Nephron progenitor cell (in vitro differentiated cells): ENCODE measurements at places on chromosomes 16 and 17.
A peak's percentile ranks its signal among the peaks of the same experiment; 100 is the strongest.

DNA sequence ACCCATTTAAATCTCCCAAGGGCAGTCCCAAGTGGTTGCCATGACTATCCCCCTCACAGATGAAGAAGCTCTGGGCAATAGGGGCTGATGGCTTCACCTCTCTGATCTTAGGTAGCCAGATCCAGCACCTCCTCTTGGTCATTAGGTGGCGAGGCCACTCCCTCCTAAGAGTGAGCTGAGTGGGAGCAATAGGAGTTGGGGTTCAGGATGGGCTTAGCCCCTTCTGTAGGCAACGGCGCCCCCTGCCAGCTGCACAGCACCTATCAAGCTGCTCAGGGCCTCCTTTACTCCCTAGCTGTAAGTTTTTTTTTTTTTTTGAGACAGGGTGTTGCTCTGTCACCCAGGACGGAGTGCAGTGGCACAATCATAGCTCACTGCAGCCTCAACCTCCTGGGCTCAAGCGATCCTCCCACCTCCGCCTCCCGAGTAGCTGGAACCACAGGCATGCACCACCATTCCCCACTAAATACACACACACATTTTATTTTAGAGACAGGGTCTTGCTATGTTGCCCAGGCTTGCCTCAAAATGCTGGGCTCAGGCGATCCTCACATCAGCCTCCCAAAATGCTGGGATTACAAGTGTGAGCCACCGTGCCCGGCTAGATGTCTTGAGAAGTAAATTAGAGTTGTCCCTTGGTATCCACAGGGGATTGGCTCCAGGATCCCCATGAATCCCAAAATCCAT, 3.5 kb upstream of the RRAD start:
- DNase-seq: no peak
- peaks cover 51% of the 10 kb centered on the region for H3K27me3 ChIP-seq
- H3K4me1 ChIP-seq: peaks cover 20% of the 10 kb centered on the region

DNA sequence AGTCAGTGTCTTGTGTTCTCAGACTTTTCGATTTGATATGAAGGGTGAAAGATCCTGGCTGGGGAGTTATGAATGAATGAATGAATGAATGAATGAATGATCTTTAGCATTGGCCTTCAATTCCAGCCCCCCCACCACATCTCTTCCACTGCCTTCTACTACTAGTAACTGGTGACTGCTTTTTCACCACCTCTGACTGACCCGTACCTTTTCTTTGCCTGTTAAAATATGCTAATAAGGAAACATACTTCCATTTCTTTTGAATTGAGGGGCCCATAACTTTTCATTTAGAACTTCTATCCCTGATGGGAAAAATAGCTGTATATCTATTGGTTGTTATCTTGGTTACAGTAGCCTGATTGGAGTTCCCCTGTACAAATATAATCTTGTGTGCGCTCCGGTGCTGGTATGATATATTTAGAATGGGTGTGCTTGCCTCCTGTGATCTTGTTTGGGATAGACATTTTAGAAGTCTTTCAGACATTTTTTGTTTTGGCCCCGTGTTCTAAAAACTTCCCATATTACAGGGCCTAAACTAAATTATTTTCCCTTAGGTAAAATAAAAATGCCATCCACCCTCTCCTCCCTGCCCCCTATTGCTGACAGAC, 3.4 kb downstream of the LYRM1 start:
- peaks cover 13% of the 10 kb centered on the region for H3K36me3 ChIP-seq
- peak overlapping the region; percentile 12 for H3K4me3 ChIP-seq
- H3K27me3 ChIP-seq: peaks cover 6% of the 10 kb centered on the region
- no peak for DNase-seq

DNA sequence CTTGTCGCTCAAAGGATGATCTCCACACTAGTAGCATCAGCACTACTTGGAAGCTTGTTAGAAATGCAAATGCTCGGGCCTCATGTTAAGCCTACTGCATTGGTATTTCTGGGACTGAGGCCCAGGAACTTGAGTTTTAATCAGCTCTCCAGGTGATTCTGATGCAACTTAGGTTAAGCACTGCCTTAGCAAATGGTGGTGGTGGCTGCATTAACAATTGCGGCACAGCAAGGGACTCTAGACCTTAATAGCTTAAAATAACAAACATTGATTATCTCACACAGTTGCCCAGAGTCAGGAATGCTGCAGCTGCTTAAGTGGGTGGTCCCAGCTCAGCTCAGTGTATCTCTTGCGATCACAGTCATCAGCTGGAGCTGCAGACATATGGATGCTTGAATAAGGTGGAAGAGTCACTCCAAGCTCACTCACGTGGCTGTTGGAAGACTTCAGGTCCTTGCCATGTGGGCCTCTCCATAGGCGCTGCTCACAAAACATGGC, 25.8 kb downstream of the HS3ST3A1 start:
- H3K4me1 ChIP-seq: peaks cover 38% of the 10 kb centered on the region
- no peak overlapping the region for H3K4me3 ChIP-seq
- H3K36me3 ChIP-seq: peaks cover 68% of the 10 kb centered on the region
- peaks cover 3% of the 10 kb centered on the region for H3K27me3 ChIP-seq
- DNase-seq: no peak
- no peak overlapping the region for H3K27ac ChIP-seq

GRCh38 chr17:45225051-45225700, 3.5 kb downstream of the FMNL1 start:
- no peak for DNase-seq
- H3K4me1 ChIP-seq: peaks cover 22% of the 10 kb centered on the region
- no peak overlapping the region for H3K27ac ChIP-seq

DNA sequence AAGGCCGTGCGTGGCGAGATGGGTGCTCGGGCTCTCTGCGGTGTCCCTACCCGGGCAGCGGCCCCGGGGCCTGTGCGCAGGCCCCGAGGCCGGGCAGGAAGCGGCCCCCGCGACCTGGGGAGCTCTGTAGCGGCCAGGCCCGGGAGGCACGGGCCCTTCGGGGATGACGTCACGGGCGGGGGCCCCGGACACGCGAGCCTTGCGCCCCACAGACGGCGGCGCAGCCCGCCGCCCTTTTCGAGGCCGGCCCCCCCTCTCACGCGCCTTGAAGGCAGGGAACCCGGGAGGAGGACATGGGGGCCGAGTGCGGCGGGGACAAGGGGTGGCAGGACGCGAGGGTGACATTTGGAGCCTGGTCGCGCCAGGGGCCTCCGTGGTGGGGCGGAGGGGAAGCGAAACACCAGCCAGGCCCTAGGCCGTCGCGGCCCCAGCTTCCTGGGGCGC, 1.1 kb downstream of the RAI1 start:
- peaks cover 53% of the 10 kb centered on the region for H3K4me1 ChIP-seq
- H3K36me3 ChIP-seq: peaks cover 2% of the 10 kb centered on the region
- peak; percentile 41 for DNase-seq
- H3K4me3 ChIP-seq: peak overlapping the region; percentile 90

- peak; percentile 43 for DNase-seq
- peak overlapping the region; percentile 73 for H3K4me3 ChIP-seq
- peaks cover 11% of the 10 kb centered on the region for H3K36me3 ChIP-seq
- H3K27me3 ChIP-seq: peaks cover 7% of the 10 kb centered on the region
- H3K27ac ChIP-seq: no peak overlapping the region
These were observed 3.3 kb downstream of the TSPOAP1 start for GRCh38 chr17:58325289-58325726.

DNA sequence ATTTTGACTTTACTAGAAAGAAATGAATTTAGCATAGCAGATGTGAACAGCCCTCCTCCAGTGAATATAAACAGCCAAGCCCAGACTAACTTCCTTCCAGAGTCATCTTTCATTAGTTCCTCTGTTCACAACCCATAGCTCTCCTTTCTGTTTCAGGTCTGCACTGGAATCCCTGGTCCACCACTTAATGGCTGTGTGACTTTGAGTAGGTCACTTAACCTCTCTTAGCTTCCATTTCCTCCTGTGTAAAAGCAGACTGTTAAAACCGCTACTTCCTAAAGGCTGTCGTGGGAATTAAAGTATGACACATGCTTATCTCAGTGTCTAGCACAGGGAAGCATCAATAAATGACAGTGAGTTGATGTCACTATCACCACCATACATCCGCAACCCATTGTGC, 7.5 kb downstream of the SLC6A4 start:
- H3K4me3 ChIP-seq: no peak overlapping the region
- no peak overlapping the region for H3K27ac ChIP-seq
- no peak for DNase-seq
- H3K27me3 ChIP-seq: peaks cover 48% of the 10 kb centered on the region
- peaks cover 58% of the 10 kb centered on the region for H3K4me1 ChIP-seq
- no peaks in the 10 kb centered on the region for H3K36me3 ChIP-seq
